H7 (cell line): ENCODE measurements at places on chromosomes 7 and 10.
A peak's percentile ranks its signal among the peaks of the same experiment; 100 is the strongest.

GRCh38 chr10:97961945-97962344 lies 68.5 kb downstream of the CRTAC1 start:
- no peak for DNase-seq

- DNase-seq: no peak
Measured at GRCh38 chr10:70541736-70542564, 60.6 kb downstream of the PRF1 start.

DNA sequence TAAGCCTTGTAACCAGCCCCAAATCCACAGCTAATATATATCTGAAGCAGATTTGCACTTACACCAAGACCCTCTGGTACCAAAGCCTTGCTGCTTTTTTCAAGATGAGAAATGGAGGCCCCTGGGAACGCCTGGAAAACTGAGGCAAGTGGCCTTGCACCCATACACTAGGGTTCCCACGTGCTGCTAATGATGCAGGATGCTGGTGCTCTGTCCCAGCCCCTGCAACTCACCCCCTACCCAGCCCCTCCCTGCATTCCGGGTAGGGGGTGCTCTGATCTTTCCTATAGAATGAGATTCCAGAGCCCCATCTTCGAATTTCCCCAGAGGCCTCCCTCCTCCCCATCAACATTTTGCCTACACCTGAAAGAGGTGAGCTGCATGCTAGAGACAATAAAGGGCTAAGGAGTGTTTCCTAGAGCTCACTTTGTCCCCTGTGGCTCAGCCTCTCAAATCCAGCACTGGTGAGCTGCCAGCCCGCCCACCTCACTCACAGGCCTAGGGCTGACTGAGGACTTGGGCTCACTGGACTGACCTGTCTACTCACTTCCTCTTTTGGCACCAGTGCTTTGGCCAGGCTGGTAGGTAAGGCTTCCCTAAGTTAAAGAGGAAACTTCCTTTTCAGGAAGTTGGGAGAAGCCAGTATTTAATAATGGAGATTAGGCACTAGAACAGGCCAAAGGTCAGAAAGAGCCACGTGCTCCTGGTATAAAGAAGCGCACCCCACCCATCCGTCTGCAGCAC lies 9.8 kb downstream of the RBP4 start:
- peak; percentile 46 for DNase-seq

DNA sequence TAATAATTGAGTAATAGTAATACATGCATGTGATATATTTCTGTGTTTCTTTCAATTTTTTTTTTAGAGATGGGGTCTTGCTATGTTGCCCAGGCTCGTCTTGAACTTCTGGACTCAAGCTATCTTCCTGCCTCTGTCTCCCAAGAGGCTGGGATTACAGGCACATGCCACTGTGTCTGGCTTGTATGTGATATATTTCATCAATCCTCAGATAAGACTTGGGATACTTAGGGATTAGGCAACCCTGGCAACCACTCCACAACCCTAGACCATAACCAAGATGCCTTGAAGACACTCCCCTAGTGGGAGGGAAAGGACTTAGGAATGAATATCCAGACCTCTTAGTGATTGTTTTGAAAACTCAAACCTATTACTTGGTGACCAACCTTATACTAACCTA lies 154.8 kb downstream of the CCDC3 start:
- no peak for DNase-seq

GRCh38 chr10:87920538-87920937 lies 57.1 kb downstream of the PTEN start:
- DNase-seq: no peak

GRCh38 chr10:132642732-132643008 lies 105.1 kb downstream of the INPP5A start:
- DNase-seq: no peak

DNA sequence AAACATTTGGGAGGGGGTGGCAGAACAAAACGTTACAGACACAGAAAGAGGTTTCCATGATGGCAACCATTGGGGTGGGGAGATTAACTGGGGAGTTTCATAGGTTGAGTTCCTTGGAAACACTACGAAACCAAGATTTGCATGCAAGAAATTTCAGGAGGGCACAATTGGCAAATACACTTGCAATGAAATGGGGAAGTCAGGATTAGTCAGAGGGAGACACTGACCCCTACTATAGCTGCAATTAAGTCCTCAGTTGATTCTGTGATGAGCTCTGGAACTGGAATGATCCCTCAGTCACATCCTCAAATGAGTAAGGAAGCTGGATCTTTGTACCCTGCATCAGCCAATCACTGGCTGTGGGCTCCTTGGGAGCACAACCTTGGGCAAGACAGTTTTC lies 22.1 kb downstream of the CPEB3 start:
- DNase-seq: no peak

DNA sequence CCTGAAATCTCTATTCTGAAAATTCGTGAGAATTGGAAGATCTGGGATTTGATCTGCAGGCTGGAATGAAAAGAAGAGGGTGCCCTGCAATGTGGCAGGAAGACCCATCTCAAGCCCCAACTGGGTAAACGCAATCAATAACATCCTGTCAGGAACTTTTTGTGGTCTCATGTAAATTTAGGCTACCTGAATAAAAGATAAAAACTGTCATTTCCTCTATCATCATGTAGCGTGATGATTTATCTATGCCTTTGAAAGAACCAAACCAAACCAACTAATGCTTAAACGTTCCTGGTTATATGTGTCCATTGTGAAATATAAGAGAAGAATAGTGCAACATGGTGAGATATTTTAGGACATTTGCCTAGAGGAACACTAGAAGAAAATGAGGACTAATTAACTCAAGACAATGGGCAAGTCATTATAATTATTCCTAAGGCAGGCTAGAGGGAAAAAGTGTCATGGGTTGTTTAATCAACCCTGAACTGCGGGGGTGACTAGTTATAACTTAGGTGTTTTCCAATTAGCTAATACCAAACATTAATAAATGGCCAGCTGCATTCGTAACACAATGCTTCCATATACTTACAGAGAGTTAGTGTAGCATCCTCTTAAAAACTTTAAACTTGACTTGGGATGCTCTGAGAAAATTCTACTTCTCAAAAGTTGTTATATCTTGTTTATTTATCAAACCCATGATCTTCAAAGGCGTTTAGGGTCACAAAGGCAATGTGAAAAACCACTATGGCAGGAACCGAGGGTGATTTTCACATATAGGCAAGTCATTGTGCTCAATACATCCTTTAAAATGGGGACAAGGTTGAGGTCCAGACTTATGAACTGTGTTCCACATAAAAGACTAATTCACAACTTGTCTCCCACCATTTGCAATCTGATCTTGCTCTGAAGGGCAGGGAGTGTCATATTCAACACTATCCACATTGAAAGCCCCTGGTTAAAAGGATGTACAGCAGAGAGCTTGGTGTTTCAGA lies 48.6 kb upstream of the ADO start:
- no peak for DNase-seq

DNA sequence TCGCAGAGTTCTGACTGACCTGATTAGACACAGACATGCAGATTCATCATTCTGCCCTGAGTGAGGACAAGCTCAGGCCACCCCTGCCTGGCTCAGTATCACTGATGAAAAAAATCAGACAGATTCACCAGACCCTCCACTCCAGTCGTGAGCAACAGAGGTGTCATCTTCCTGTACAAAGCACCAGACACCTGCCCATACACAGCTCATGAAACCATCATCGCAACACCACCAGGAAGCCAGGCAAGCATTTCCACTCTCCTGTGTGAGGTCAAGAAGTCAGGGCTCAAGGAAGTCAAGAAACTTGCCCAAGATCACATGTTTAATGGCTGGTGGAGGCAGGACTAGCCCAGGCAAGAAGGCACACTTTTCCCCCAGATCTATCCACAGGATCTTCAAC lies 163.0 kb downstream of the CALN1 start:
- no peak for DNase-seq

DNA sequence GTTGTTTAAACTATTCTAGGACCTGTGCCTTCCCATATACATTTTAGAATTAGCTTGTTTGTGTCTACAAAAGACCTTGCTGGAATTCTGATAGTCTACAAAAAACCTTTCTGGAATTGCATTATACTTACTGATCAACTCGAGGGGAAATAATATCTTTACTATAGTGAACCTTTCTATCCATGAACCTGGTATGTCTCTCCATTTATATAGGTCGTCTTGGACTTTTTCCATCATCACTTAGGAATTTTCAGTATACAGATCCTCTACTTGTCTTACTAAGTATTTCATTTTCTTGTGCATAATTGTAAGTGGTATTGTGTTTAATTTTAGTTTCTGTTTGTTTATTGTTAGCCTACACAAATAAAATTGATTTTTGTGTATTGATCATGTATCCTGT lies 101.1 kb downstream of the WDFY4 start:
- DNase-seq: no peak

DNA sequence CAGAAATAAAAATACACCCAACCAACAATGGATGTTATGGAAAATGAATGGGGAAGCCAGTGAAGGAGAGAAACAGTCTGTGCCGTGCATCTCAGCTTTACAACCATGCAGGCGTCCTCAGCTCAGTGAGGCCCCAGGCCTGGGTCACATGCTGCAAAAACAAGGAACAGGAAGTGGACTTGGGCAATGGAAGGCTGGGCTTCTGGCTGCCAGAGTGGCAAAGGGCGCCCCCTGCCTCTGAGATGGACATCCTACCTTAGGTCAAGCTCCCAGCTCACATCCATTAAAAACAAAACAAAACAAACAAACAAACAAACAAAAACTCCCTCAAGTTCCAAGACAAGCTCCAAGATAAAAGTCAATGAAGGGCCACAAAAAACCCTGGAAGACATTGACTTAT lies 54.7 kb upstream of the AFAP1L2 start:
- DNase-seq: peak; percentile 83

- no peak for DNase-seq
Measured at GRCh38 chr10:50324046-50324445, 72.7 kb upstream of the ASAH2 start.

DNA sequence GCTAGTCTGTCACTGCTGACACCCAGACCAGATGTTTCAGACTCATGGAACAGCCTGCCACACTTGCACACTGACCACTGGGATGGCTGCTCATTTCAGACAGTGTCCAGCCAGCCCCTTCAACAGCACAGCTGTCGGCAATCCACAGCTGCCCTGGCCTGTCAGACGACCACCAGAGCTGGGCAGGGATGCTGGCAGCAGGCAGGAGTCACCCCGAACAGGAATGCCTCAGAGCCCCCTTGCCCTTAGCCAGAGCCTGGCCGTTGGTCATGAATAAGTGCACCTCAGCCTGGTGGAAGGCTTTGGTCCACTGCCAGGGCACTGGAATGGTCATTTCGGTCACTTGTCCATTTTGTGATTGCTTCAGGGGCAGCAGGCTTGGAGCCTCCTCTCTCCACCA lies 149.6 kb upstream of the TCERG1L start:
- no peak for DNase-seq

DNA sequence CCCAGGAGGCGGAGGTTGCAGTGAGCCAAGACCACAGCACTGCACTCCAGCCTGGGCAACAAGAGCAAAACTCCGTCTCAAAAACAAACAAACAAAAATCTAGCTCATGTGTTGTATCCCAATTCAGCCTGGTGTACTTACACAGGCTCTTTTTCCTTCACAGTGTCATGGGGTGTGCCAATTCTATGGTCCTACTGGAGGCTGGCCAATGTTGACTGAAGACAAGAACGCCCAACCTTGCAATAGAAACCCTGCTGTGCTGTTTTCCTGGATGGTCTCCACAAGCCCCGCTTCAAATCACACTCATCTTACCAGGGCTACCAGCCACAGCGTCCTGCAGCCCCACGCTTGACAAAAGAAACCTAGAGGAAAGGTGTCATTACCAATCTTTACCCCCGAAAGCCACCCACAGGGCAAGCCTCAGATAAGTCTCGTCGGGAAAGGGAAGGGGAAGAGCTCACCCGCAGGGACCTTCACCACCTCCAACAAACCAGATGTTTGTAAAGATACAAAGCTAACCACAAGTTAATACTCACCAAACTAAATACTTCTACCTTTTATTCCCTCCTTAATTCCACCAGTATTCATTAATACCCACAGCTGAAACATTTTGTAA lies 64.8 kb downstream of the TNS3 start:
- no peak for DNase-seq

DNA sequence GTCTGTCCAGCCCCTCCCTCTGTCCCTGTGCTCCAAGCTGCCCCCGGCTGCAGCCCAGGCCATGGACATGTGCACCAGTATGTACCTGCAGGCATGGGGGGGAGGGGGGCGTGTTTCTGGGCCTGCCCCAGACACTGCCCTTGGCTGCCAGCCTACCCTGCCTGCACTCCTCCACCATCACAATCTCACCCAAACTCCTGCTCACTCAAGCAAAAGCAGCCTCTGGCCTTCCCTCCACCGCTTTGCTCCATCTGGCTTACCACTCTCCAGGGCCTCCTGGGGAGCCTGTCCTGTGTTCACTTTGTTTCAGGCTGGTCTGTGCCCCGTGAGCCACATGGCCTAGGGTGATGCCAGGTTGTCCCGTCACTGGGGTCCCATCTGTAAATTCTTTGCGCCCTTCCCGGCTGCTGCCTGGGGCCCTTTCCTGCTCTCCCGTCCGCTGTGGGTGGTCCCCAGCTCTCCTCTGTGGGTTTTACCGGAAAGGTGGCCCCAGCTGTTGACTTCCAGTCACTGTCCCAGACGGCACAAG lies 33.3 kb upstream of the PPIF start:
- peak; percentile 54 for DNase-seq

- no peak for DNase-seq
Measured at GRCh38 chr7:122595885-122596284, 103.0 kb downstream of the RNF133 start.

GRCh38 chr7:106139265-106140251 lies 27.4 kb upstream of the SYPL1 start:
- DNase-seq: no peak

- no peak for DNase-seq
Measured at GRCh38 chr7:157558516-157558874, 221.7 kb downstream of the DNAJB6 start.

GRCh38 chr10:110413049-110413783 lies 84.5 kb upstream of the DUSP5 start:
- DNase-seq: no peak

GRCh38 chr10:104980368-104980767 lies 339.3 kb downstream of the SORCS3 start:
- DNase-seq: no peak

- peak; percentile 39 for DNase-seq
Measured at GRCh38 chr10:1372212-1372611, 316.0 kb downstream of the WDR37 start.

DNA sequence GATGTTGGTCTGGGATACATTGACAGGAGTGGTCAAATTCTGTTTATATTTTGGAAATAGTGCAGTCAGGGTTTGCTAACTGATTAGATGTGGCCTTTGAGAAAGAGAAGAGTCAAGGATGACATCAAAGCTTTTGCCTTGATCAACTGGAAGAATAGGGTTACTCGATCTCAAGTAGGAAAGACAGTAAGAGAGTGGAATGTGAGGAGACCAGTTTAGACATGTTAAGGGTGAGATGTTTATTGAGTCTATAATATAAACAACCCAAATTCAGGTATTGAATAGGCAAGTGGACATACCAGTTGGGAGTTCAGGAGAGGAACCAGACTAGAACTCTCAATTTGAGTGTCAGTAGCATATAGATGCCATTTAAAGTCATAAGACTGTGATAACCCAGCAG lies 1.9 kb upstream of the ANKRD7 start:
- DNase-seq: no peak

DNA sequence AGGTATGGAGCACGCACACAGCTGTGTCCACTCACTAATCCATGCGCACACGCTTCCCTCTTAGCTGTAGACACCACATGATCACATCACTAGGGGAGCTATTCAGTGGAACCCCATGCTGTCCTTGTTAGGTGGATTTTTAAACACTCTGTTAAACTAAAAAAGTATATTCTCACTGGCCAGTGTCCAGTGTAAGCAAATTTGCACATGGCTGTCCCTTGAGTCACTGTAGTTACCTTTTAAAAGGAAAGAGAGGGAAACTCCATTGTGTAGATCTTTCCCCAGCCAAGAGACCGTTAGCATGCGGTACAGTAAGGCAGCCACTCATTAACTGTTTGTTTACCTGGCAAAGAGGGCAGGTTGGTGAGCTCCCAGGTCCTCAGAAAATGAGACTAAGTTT lies 81.6 kb upstream of the INSYN2A start:
- no peak for DNase-seq
